Stimulated activated CD4-positive, alpha-beta T cell treated with anti-CD3 and anti-CD28 coated beads, Interleukin-2, amount 100 ng/mL, for 48 hours (primary cell): ENCODE measurements at places on chromosomes 5 and 9.

DNA sequence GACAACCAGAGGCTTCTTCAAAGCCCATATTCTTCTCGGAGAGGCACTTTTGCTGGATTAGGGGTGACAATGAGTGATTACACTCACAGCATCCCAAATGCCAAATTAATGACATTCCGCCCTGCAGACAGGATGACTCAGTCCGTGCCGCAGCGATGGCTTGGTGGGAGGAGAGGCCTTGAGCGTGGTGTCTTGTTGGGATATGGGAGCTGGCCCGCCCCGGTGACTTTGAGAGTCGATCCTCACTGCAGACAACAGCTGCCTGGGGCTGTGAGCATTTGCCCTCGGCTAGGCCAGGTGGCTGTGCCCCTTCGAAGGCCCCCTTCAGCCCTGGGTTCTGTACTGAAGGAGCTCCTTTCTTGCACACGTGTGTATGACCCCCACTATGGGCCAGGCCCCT is 29.8 kb downstream of the OLFM1 start:
- DNase-seq: no peak

- no peak for DNase-seq
Observed at GRCh38 chr5:145407300-145408047, 427.7 kb downstream of the PRELID2 start.

DNA sequence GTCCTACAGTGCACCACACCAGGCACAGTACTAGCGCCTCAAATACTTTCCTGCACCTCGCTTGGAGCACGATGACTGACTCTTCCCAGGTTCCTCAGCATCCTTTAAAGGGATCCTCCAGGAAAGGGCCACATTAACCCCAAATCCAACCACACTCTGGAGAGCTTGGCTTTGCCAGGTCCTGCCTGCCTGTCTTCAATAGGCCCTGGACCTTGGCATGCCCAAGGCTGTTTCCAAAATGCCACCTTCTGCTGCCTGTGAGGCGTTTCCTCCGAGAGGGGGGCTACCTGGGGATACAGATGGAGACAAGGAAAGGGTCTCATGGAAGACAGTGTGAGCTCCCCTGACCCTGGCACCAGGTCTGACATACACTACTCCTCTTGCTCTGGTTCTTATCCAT is 169.9 kb downstream of the DAB2IP start:
- no peak for DNase-seq

- DNase-seq: no peak
Observed at GRCh38 chr9:98339987-98340800, 84.7 kb upstream of the TBC1D2 start.

GRCh38 chr5:16853518-16853917 is 82.6 kb downstream of the MYO10 start:
- no peak for DNase-seq

DNA sequence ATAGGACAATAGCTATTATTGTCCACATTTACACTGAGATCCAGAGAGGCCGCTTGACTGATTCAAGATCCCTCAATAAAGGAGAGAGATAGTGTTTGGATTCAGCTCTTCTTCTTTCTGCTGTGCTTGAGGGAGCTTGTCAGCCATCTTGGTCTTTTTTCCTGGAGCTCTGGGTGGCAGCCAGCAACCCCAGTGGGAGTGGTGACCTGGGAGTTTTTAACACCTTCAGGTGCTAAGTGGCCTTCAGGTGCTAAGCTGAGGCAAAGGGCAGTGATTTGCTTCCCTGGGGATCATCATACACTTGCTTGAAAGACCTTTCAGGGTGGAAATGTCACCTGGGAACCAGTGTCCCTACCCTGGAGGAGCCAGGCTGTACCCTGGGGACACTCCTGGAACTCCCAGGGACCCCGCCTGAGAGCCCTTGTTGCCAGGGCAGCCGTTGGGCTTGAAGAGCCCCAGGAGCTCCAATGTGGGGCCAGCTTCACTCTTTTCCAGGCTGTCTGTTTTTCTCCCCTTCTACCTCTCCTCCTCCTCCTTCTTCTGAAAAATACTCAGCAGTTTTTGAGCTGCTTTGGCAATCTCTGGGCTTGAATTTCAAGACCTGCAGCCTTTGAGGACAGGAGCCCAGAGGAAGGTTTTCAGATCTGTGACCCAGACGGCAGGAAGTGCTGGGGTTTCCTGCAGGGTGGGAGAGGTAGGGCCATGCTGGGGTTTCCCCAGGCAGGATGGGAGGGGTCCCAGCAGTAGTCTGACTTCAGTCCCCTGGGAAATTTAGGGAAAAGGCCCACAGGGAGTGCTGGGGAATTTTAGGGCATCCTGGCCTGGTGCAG is 59.7 kb downstream of the FGF18 start:
- DNase-seq: no peak

DNA sequence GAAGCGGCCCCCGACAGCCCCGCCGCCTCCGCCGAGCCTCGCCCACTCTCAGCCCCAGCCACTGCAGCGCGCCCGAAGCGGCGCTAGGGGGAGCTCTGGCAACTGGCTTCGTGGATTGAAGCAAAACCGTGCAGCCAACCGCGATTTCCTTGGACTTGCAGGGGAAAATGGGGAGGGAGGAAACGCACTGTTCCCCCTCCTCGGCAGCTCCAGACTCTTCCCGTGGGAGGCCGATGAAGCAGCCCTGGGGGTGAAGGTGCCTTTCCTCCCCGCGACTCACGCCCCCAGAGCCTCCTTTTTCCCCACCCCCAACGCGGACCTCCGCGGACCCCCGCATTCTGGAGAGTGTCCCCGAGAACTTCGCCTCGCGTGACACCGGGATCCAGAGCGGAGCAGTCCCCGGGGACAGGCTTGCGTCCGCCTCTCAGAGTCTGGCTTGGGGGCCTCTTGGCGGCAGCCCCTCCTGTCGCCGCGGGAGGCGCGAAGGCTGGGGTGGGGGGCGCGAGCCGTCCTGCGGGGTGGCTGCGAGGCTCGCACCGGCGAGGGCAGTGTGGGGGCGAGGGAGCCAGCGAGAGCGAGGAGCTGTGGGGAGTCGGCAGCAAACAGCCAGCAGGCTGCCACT is 3.8 kb downstream of the IER5L start:
- peak; percentile 84 for DNase-seq

DNA sequence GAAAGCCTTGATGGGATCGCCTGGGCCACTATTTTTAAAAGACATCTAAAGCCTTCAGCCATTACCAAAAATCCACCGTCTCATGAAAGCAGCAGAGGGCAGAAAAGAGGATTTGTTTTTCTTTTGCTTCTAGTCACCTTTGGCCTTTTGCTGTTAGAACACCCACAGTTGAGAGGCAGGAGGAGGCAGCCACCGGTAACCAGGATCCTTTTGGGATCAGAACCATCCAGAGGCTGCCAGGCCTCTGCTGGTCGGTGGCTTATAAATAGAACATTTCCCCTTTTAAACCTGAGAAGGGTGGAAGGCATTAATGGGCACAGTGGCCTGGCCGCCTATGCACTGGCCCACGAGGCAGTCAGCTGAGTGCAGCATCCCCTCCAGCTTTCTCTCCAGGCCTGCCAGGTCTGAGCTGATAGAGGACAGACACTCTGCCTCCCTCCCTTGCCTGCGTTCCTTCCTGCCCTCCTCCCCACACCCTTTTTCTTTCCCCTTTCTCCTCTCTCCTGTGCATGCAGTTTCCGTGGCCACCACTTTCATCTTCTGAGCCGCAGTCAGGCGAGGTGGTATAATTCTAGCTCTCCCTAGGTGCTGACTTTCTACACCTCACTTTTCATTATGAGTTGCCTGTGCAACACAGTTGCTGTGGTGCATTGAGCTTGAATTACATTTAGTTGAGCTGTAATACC is 253.4 kb downstream of the ARHGAP26 start:
- DNase-seq: no peak

DNA sequence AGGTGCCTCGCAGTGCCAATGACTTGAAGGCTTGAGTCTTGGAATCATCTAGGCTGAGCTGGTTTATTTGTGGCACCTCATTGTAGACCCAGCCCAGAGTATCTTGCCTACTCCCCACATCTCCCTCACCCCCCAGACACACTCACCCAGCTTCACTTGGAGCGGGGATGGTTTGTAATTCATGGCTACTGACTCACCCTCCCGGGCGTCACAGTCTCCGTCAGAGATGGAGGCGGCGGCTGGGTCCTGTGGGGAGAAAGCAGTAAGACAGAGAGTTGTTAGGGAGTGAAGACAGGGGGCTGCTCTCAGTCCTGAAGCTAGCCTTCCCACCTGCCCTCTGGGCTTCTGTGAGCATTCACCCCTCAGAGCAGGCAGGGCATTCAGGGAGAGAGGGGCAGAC is 29.0 kb upstream of the MYORG start:
- DNase-seq: no peak

DNA sequence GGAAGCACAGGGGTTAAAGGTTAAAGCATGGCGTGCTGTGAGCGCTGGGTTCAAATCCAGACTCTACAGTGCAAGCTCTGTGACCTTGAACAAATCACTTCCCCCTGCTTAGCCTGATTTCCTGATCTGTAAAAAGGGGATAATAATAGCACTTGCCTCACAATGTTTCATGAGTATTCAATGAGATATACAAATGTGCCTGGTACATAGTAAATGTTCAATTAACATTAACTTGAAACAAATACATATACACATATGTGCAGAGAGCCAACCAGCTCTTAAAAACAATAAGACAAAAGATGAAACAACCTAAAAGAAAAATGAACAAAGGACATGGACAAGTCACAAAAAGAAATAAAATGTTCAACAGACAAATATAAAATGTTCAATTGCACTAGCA is 4.0 kb downstream of the CIZ1 start:
- DNase-seq: no peak

DNA sequence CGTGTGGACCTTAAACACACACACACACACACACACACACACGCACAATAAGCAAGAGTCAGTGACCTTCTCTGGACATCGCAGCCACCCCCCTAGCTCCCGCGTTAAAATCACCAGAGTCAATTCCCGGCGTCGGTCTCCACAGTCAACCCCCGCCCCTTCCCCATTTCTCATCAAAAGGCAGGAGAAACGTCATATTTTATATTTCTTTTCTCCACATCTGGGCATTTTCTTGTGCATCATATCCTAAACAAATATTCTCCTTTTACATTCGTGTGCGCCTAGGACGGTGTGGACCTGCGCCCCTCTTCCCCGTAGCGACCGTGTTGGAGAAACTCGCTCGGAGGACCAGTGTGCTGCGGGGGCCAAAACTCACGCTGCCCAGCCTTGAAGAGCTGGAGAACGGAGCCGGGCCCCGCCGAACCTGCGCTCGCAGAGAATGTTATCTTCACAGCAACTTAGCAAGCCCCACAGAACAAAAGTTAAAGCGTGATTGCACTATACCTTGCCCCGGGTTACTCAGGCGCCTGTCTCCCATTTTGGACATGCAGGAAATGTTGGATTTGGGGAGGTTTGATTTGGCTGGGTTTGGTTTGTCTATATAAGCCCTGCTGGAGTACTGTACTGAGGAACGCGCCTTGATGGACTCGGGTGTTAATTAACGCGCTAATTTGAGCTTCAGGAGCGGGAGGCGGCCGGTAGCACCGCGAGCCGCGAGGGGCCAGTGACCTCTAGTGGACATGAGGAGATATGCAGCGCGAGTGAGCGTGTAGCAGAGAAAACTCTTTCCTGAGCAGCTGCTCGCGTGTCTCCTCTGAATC is 192.4 kb downstream of the MEF2C start:
- DNase-seq: peak; percentile 60

GRCh38 chr5:61438298-61438970 is 106.4 kb downstream of the ZSWIM6 start:
- DNase-seq: no peak

GRCh38 chr9:130431536-130432303 is 13.0 kb upstream of the ASS1 start:
- no peak for DNase-seq

GRCh38 chr5:55176176-55176818 is 3.3 kb upstream of the CDC20B start:
- peak; percentile 12 for DNase-seq

DNA sequence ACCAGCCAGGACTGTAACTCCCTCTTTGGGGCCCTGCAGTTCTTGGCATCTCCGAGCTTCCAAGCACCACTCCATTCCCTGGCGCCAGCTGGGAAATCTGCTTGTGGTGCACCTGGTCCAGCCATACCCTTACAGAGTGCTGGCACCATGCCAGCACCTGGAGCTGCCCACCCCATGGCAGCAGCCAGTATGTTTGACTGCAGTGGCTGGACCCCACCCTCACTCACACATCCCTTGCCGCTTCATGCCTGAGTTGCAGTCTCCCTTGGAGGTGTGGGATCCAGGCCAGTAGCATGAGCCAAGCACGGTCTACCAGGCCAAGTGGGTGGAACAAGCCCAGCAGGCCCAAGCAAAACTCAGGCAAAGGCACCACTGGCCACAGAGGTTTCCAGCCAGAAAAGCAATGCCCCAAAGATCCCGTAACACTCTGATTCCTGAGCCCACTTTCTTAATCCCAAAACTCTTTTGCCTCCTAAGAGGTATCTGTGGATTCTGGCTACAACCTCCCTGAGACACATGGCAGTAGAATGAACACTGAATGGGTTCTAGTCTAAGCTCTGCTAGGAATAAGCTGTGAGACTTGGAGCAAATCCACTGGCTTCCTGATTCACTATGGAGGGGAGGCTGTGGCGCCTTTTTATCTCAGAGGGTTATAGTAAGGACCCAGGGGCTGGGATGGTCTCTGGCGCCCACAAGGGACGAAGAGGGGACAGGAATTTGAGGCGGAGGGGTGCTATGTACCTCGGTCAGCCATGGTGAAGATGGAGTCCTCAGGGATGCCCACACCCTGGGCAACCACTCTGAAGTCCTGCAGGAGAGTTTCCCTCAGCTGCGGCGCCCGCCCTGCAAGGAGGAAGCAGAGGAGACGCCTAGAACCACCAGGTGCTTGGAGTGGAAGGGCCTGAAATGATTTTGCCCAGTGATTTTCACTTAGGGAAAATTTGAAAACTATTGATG is 5.6 kb downstream of the AMBP start:
- no peak for DNase-seq

GRCh38 chr5:109844148-109844547 is 154.4 kb downstream of the MAN2A1 start:
- no peak for DNase-seq

DNA sequence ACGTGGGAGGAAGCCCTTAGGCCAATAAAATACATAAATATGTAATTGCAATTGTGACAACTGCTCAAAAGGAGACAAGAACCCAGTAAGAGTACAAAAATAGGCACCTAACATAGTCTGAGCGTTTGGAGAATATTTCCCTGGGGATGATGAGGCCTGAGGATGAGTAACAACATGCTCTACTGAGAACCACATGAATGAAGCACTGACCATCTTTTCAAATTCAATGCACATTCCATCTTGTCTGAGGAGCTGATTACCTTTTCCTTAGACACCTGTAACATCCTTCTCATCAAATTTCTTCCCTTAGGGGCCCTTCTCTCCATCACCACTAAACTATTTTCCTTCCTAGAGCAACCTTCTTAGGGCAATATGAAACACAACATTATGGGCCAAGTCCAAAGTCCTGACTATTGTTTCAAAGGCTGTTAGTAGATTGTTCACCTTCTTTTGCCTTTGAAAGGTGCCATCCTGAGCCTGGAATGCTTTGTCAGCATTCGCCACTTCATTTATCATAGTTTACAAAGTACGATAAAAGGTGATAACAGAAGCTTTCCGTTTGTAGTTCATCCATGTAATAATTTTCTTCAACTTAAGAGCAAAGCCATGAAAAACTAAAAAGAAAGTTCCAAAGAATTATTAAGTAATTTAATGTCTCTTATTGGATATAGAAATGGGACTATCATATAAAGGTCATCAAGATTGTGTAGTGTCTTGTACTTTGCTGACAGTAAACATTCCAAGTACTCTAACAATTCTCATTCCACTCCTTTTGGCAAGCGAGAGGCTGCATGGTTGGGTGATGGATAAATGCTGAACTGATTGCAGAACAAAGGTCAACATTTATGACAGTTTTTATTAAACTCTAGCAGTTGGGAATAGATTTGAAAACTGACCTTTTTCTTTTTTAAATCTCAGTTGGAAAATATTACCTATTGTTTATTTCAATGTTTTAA is 471.3 kb downstream of the PDE4D start:
- no peak for DNase-seq

- no peak for DNase-seq
Observed at GRCh38 chr5:131367219-131367860, 103.5 kb downstream of the CDC42SE2 start.
